ENCODE measurements at places on chromosomes 5 and 9.

GRCh38 chr9:70539001-70539400 lies 124.5 kb upstream of the KLF9 start:
- no peak for DNase-seq

- no peak for DNase-seq
These were observed 147.9 kb downstream of the MACROH2A1 start for GRCh38 chr5:135251093-135251492.

DNA sequence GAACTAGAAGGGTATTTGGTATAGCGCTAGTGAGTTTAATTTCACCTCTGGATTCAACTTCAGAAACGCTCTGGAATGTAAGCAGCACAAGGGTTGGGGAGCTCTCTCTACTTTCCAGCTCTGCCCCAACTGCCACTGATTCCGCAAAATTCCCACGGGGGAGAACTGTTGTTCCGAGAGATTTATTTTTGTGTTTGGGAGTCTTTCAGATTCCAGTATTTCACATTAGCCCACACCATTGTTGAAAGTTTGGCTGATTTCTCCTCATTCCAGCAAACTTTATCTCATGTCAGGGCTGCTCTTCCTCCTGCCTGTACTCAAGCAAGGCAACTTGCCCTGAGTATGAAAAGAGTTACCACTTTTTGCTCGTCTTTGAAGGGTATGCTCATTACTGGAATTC lies 198.5 kb upstream of the EGFLAM start:
- no peak for DNase-seq

GRCh38 chr5:129141078-129141477 lies 46.5 kb downstream of the ISOC1 start:
- DNase-seq, result no peak

DNA sequence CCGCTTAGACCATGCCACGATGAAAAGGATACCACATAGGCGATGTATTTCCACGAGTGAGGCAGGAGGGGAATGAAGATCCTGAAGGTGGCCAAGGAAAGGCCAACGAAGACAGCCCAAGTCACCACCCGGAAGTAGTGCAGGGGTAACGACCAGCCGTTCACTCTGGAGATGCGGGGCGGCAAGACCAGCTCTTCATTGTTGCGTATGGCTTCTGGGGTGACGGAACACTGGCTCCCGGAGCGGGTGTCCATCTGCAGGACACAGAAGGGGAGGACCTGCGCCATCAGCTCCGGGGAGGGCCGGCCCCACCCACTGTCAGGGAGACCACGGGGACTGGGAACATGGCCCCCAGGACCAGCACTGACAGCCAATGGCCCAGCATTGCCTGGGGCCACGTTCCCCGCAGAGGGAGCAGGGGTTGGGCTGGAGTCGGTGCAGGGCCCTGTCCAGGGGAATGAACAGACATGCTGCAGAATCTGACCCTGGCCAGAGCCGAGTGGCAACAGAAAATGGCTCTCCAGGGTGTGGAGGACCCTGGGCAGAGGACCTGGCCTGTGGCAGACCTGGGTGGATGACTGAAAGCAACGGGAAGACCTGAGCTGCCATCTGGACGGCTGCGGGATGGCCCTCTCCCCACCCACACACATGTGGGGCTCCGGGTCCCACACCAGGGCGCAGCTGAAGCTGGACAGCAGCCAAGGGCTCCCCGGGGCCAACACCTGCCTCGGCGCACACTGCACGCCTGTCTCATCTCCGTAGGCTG lies 17.7 kb downstream of the ZDHHC11B start:
- DNase-seq, result no peak

GRCh38 chr5:67119010-67119409 lies 77.6 kb downstream of the CD180 start:
- DNase-seq, result no peak

DNA sequence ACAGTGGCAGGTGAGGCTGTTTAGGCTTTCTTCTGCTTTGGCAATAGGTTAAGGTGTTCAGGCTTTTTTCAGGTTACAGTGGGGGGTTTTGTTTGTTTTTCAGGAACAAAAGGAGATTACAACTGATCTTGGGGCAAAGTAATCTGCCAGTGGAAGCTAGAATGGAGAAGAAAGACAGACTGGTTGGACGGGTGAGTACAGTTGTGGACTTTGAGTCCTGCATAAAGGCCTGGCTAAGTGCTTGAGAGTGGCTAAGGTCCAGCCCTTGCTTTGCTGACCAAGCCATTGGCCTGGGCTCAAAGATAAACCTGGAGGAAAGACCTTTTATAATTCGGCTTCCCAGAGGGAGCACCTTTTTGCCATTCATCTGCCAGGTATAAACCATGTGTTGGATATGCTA lies 63.1 kb downstream of the MTMR12 start:
- no peak for DNase-seq

DNA sequence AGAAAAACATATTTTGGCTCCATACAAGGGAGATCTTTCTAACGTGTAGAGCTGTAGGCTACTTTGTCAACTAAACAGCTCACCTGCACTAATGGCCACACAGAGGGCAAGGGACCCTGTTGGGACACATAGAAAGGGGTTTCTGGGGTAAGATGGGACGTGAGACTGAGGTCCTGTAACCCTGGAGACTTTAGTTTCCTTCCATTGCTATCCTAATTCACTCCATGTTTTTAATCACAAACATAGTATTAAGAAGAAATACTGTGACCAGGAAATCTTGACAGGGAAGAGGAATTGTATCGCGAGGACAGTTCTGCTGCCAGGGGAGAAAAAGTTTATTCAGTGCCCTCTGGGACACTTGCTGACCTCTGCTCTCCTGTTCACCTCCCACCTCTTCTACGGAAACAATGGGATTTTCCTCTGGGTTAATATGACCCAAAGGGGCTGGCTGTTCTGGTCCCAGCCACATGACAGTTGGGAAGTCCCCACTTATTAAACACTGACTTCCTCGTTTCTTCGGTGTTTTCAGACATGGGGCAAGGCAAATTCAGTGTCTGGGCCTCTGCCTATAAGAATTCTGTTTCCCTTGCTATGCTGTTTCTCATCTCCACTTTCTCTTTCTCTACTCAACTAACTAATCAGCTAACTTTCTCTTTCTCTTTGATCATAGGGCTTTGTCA lies 106.9 kb upstream of the SEMA6A start:
- no peak for DNase-seq

DNA sequence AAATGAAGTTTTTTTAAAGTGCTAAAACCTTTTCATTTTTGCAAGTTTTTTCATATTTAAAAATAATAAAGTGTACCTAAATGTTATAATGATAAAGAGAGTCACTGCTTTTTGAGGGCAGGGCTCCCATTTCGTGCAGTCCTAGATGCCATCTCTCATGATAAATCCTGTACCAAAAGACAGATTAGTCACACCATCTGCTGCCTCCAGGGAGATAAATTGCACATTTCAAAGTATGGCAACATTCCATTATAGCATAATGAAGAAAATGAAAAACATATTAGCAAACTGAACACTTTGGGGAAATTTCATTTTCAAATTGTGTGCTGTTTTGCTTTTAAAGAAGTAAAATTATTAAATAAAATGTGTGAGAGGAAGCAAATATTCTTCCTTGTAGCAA lies 257.2 kb downstream of the KIAA0825 start:
- no peak for DNase-seq

Measured in T-helper 1 cell (primary cell).